Right hindlimb (tissue), 1 donor: ENCODE measurements at places on chromosomes 6 and 20.

DNA sequence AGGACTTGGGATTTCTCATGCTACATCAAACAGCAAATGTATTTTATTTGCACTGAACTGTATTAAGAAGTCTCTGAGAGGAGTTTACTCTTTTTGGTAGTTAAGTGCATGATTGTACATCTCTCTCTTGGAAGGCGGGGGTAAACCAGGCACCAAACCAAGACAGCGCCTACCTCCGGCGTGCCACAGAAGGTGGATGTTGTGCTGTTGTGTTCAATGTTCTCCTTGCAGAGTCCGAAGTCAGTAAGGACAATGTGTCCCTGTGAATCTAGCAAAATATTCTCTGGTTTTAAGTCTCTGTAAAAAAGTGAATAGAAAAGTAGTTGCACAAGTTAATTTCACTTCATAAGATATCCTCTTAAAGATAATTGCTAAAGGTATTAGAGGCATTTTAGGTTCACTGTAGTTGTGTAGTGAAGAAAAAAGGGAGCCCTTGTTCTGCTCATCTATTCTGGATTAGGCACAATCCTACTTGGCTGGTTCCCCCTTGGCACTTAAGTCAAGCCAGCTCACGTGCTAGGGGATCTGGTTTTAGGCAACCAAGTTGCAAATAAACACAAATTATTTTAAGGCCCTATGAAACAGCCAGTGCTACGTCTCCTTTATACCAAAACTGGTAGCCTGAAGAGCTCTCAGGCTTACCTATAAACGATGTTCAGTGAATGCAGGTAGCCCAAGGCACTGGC lies 119.7 kb upstream of the SLC2A12 start:
- DNase-seq, result no peak

DNA sequence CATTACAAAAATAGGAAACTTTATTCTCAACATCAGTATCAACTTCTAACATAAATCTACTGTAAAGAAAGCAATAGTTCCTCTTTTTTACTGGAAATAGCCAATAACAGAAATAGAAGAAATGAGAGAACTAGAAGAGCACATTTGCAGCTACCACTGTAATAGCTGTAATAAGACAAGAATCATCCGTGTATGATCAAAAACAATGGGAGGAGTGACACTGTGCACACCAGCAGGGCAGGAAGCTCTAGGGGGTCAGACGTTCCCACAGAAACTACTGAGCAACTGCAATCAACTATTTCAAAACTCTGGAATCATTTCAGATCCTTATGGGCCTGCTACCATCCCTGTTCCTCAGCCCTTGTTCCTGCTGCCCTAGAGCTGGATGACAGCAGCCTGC lies 43.7 kb downstream of the NINL start:
- no peak for DNase-seq

- DNase-seq, result no peak
These were observed 107.2 kb downstream of the ATP9A start for GRCh38 chr20:51660672-51661608.

- no peak for DNase-seq
These were observed 84.2 kb downstream of the TCP11 start for GRCh38 chr6:35056952-35057351.

DNA sequence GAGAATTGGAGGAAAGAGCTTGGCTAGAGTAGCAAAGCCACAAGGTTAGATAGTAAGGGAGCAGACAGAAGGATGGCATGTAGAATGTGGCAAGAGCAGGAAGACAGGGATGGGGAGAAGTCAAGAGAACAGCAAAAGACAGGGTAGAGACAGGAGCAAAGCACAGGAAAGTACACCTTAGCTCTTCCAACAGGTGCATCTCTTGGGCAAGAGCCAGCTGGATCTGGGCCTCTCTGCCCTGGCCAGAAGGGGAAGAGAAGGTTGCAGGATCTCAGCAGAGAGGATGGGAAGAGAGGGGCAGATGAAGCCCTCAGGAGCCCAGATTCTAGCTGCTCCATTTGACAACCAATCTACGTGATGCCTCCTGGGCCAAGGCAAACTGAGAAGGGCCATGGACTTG lies 16.7 kb downstream of the SCUBE3 start:
- no peak for DNase-seq
